ENCODE measurements at places on chromosomes 3 and 15. TPM values are rescaled to one million over a fixed set of nuclear protein-coding genes. Genes with fewer than 3 reads are reported as not detected.
A peak's percentile ranks its signal among the peaks of the same experiment; 100 is the strongest.

GRCh38 chr3:76673171-76673570, 366.7 kb upstream of the ROBO2 start:
- no peak for DNase-seq

- DNase-seq = no peak
Observed at GRCh38 chr3:94114666-94115065, 51.8 kb downstream of the NSUN3 start.

DNA sequence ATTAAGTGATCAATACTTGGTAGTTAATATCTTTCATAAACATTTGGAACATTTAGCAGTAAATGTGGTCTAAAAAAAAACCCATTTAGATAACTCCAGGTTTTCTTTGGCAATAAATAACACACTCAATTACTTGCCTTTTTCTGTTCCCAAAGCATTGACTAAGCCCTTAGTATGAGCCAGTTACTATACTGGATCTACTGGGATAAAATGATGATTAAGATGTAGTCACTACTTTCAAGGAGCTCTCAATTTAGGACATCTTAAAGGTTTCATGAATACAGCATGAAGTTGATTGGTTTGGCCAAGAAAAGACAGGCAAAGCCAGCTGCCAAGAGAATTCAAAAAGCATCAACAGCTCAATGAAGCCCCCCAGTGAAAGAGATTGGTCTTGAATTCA, 250.9 kb downstream of the EPHA3 start:
- no peak for DNase-seq

DNA sequence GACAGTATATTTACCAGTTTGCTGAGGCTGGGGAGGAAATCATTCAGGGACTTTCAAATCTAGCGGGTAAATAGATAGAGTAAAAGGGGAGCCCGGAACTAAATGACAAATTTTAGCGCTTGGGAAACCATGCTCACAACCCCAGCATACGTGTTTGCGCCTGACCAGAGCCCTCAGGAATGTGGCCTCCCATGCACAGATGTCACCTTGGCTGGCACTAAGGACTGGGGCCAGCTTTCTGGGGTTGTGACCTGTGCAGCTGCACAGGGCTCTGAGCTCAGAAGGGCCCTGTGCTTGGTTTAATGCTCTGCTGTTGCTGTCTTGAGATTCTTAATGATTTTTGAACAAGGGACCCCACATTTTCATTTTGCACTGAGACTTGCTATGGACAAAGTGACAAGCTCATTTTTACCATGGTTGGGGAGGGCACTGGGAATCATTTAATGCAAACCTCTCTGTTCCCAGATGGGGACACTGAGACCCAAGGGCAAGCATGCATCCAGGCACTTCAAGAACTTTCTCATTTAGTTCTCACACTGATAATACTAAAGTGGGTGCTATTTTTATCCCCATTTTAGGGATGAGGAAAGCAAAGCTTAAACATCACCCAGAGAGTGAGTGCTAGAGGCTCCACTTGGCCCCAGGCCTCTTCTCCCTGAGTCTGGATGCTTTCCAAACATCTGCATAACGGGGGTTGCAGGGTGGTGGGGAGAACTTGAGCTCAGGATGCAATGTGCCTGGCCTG, 44.1 kb upstream of the FAM107A start:
- DNase-seq = no peak

- DNase-seq = no peak
Observed at GRCh38 chr15:82138306-82138705, 92.5 kb upstream of the MEX3B start.

GRCh38 chr3:9715764-9716437, 12.3 kb downstream of the CPNE9 start:
- peak; percentile 78 for DNase-seq

- no peak for DNase-seq
Observed at GRCh38 chr3:105459566-105460290, 93.0 kb downstream of the ALCAM start.

GRCh38 chr3:193805448-193805847, 212.4 kb downstream of the OPA1 start:
- DNase-seq = peak; percentile 76

GRCh38 chr3:166570102-166570501, 732.9 kb upstream of the BCHE start:
- DNase-seq = no peak

DNA sequence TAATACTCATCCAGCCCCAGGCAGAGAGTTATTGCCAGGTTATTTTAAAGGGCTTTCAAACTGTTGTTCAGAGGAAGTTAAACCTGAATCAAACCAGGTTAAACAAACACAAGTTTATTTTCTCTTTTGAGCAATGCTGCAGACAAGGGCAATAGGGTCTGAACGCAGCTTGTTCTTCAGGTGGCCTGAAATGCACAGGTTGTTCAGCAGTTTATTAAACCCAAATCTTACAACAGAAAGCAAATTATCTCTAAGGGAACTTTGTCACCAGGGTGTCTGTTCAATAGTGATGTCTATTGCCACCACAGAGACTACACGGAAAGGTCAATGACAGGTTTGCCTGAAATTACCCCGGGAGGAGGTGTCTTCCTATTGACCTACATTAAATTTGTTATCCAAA, 134.0 kb downstream of the IL5RA start:
- no peak for DNase-seq

- DNase-seq = no peak
Observed at GRCh38 chr15:95853350-95853749, 477.1 kb upstream of the NR2F2 start.

DNA sequence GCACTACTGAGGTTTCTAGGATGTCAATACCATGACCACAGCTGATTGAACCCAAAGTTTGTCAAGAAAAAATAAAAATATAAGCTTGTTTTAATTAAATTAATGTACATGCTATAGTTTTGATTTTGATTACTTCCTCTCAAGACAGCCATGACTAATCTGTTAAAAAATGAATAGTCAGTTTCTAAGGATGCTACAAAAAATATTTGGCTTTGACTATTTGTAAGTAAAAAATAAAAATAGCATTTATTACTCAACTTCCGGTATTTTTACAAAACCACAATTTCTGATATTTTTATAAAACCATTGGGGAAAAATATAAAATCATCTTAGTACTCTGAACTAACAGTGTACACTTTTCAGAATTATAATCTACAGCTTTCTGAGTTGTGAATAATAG, 12.1 kb upstream of the TEX9 start:
- no peak for DNase-seq

- no peak for DNase-seq
Observed at GRCh38 chr15:100663915-100664281, 61.5 kb downstream of the ASB7 start.

DNA sequence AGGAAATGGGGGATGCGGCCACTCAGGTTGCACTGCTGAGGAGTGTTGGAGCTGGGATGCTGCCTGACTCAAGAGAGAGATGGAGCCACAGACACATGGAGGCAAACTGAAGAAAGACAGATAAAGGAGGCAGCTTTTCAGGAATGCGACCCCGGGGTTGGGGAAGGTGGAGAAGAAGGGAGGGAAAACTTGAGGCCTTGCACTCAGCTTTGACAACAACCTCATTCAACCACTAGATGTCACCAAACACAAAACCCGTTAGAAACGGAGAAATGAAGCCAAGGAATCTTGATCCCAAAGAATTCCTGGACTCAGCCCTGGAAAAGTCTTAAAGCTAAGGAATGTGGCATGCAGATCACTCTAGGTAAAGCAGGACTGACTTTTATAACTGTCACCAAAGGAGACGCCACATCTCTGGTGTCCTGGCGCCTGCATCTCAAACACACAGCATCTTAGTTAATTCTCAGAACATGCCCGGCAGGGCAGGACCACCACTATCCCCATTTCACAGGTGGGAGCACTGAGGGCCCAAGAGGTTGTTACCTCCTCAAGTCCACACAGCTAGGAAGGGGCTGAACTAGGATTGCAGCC, 59.6 kb upstream of the LMCD1 start:
- DNase-seq = no peak

- DNase-seq = no peak
Observed at GRCh38 chr3:177657243-177657642, 460.0 kb upstream of the TBL1XR1 start.

DNA sequence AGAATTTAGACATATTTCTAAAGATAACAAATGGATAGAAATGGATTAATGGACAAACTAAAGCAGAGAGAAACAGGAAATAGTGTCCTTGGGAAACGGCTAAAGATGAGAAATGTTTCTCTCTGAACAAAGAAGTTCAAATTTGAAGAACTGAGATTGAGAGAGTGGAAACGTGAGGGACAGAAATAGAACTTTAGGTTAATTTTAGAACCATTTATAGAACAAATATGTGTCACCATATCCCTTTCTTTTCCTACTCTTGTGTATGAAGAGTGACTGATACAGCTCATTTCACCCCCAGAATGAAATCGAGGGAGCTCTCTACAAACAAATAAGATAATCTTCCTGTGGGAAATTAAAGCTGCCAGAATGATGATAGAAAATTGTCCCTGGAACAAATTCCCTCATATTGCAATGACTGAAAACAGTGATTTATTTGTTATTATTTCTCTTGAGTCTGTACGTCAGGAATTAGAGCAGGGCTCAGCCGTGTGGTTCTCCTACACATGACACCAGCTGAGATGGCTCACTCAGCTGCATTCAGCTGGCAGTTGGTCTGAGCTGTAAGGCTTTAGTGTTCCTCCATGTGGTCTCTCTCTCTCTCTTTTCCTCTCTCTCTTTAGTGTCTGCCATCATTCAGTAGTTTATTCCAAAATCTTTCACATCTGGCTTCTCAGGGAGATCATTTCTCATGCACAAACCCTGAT, 46.6 kb upstream of the ARPP21 start:
- DNase-seq = no peak

- no peak for DNase-seq
Observed at GRCh38 chr3:41111011-41111410, 88.3 kb upstream of the CTNNB1 start.

GRCh38 chr3:149375501-149376196, 1.8 kb downstream of the TM4SF1 start:
- no peak for DNase-seq

DNA sequence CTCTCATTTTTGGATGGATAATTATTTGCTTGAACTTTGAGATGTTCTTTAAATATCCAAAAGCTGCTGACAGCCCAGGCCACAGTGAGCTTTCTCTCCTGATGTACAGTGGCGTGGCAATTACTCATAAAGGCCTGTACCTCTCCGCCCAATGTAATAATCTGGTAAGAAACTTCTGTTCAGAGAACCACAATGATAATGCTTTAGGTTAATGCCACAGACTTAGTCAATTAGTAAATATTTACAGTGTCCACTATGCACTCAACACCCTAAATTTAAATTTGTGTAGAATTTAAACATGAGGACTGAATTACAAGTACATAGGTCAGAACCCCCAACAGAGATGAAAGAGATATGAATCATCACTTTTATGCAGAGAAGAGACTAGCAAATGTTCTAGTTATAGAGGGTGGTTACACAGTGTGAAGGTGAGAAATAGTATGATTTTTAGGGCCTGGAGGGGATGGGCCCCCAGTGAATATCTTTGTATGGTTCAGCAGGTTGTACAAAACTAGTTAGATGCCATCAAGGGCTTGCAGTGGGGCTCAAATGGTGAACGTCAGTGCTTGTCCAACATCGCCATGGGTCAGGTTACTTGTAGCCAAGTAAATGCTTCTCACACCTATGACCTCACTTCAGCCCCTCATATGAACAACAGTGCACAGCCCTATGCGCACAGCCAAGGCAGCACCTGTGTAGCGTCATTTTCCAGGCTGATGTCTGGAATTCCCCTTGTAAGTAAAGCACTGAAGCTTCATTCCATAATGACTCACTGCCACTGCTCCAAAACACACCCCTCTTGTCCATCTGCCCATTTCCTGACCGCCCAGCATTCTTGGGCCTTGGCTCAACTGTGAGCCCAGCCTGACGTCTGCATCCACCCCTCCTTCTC, 13.3 kb downstream of the ABHD2 start:
- peak; percentile 79 for DNase-seq

- DNase-seq = no peak
Observed at GRCh38 chr3:186722457-186722856, 5.3 kb downstream of the KNG1 start.

DNA sequence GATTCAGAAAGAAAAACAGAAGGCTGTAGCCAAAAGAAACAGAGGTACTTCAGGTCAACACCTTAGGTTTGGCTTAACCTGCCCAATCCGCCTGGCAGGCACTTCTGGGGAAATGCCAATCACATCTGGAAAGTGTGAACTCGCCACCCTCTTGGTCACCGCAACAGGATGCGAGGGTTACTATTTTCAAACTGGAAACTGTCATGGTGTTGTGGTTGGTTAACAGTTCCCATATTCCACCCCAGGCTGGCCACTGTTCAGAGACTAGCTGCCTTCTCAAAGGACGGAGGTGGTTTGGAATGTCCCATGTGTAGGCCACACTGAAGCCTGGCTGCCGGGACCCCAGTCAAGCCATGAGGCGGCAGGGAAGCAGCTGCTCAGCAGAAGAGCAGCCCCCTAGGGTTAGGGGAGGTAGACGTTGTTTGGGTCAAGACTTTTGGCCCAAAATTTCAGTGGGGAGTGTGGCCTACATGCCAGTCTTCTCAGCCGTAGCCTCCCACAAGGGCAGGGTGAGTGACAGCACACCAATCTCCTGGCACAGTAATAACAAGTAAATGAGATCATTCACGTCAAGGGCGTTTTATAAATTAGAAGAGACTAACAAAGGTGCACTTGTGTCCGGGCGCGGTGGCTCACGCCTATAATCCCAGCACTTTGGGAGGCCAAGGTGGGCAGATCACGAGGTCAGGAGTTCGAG, 54.6 kb downstream of the UMPS start:
- peak; percentile 40 for DNase-seq

The PLA2G4D gene
- not detected for total RNA-seq

The CSPG5 gene
- 1.1 TPM for total RNA-seq

The GMNC gene
- total RNA-seq = not detected

The GOLGA6L7 gene
- not detected for total RNA-seq

The CCDC33 gene
- not detected for total RNA-seq

The PCLAF gene
- total RNA-seq = 0.37 TPM

The HYAL3 gene
- total RNA-seq = 0.28 TPM

The TTBK2 gene
- total RNA-seq = 23.0 TPM

The BDH1 gene
- total RNA-seq = 16.0 TPM

Measured in psoas muscle (tissue), 8 donors.